ENCODE measurements at places on chromosomes 2 and 18.

GRCh38 chr18:70455731-70456130 is 166.9 kb downstream of the SOCS6 start:
- no peak for DNase-seq

DNA sequence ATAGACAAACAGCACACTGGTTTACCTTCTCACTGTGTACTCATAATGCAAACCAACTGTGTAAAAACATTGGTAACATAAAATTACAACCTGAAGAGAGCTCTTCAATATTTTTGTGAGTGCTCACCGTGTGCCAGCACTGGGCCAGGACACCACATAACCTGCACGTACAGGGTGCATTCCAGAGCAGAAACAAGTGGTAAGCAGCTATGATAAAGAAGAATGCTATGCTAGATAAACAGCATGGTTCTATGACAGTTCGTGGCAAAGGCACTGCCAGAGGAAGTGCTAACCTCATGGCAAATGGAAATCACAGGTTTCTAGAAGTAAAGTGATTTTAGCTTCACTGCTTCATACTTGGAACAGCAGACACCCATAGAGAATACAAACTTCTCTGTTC is 343.5 kb downstream of the MTX2 start:
- no peak for DNase-seq

GRCh38 chr2:209145941-209146681 is 277.7 kb upstream of the MAP2 start:
- no peak for DNase-seq

DNA sequence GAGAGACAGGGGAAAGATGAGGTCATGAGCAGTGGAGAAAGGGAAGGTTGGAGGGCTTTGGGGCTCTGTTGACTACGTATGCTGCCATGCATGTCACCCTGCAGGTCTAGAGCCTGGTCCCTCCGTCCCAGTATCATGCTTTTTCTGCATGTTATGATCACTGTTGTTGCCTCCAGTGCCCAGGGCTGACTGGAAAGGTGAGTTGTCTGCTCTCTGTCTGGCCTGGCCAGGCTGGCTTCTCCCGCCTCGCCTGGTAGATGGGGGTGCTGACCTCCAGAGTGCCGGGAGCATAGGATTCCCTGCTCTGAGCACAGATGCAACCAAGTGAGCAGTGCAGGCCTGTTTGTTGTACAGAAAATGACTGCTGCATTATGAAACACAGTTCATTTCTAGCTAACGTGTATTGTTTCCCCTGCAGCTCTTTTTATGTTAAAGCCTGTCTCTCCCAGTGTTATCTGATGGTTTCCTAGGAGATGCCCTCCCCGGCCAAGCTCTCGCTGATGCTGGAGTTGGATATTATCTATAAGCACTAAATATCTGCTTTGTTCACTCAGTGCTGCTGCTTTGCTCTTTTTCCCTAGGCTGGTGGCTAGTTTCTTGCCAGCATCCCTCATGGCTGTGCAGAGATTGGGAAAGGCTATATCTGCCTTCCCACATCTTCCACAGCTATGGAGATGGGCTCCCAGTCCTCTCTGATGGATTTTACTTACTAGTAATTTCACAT is 158.2 kb downstream of the TDRD15 start:
- DNase-seq, result no peak
